Endodermal cell (in vitro differentiated cells): ENCODE measurements at places on chromosomes 1 and 21. TPM values are rescaled to one million over a fixed set of nuclear protein-coding genes. Genes with fewer than 3 reads are reported as not detected.

GRCh38 chr1:35773711-35774110 is 3.9 kb upstream of the CLSPN start:
- no peak for DNase-seq

DNA sequence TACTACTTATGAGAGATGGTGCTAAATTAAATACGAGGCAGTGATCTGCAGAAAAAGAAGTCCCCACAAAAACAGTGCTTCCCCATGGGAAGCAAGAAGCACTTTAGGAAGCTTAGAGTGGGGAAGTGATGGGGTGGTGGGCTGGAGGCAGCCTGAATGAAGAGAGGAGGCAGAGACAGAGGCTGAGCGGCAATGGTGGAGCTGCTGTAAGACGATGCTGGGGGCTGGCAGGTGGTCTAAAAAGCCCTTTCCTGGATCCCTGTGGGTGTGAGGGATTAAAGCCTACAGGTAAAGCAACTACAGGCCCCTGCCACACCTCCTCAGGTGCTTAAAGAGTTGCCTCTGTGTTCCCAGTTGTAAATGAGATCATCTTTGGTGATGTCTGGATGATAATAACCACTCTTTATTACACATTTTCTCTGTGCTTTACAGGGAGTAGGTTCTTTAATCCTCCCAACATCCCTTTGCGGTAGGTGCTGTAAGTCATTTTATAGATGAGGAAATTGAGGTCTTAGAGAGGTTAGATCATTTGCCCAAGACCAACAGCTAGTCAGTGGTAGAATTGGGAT is 39.2 kb downstream of the CNN3 start:
- peak; percentile 90 for DNase-seq

DNA sequence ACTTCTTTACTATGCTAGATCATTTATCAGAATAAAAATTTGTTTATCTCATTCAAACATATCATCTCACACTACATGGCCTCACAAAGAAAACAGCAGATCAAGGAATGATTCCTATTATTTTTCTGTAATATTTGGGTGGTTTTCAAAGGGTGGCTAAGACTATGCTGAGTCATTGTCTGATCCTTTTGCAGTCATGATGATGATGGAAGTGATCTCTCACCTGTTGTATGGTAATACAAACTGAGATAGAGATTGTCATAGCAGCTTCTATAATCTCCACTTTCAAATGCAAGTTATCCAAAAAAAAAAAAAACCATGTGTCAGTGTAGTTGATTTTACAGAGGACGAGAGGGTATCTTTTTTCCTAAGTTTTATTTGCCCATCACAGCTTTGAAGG is 37.2 kb upstream of the GBP5 start:
- DNase-seq: no peak

BGLAP gene
- 3.4 to 4.8 TPM (median 4.6 TPM) in 3 replicates for total RNA-seq

LCE1F gene
- not detected in 3 replicates for total RNA-seq

TDRD10 gene
- total RNA-seq: not detected in 2 replicates
